ENCODE measurements at places on chromosomes 1 and 21.
A peak's percentile ranks its signal among the peaks of the same experiment; 100 is the strongest.

DNA sequence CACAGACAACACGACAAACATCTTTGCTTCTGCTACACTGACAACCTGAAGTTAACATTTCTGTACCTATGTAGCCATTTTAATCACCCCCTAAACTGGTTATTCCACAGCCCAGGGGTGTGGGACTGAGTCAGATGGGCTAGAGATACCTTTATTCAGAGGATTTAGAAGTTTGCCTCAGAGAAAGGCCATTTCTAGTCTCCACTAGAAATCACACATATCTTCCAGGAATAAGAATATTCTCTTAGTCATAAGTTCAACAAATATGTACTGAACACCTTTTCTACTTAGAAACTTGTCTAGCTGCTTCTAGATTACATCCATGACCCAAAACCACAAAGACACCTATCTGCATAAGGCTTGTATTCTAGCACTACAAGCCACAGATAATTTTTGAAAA is 38.8 kb downstream of the ERG start:
- DNase-seq = no peak

DNA sequence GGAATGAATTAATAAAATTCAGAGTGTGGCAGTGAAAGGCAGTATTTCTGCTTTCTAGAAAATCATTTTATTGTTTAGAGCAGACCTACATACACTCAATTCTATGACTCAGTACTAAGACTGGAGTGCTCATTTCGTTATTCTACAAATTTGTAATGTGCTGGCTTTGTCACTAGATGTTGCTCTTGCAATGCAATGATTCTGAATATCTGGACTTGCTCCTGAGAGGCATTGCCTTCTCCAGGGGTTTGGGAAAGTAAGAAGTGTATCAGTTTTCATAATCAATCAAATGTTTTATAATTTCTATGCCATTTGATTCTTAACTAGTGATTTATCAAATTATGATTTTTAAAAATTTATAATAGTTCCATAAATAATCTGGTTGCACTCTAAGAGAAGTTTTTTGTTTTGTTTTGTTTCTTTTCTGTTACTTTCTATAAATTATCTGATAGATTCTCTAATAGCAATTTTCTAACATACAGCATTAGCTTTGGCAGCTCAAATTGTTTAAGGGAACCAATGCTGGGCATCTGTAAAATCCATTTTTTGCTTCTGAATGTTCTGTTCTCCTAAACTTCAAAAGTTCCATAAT is 280.5 kb upstream of the SGIP1 start:
- DNase-seq = peak; percentile 76

DNA sequence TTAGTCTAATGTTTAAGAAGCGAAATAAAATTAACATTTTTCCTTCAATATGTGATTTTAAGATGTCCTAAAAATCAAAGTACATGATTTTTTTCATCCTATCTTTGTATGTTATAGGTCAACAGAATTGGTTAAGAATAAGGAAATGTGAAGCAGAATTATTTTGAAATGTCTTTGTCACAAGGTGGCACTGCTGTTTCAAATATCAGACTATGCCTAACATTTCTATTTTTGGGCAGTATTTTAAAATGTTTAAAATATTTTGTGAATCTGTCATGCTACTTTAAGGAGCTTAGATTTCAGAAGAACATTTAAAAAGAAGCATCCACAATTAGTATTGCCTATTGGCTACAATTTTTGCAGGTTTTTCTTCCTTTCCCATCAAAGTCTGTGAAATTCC is 38.7 kb downstream of the AMY1C start:
- DNase-seq = no peak

- no peak for DNase-seq
Observed at GRCh38 chr1:108813326-108813725, 43.6 kb downstream of the AKNAD1 start.

GRCh38 chr1:153933955-153934354 is 11.2 kb upstream of the GATAD2B start:
- DNase-seq = no peak

DNA sequence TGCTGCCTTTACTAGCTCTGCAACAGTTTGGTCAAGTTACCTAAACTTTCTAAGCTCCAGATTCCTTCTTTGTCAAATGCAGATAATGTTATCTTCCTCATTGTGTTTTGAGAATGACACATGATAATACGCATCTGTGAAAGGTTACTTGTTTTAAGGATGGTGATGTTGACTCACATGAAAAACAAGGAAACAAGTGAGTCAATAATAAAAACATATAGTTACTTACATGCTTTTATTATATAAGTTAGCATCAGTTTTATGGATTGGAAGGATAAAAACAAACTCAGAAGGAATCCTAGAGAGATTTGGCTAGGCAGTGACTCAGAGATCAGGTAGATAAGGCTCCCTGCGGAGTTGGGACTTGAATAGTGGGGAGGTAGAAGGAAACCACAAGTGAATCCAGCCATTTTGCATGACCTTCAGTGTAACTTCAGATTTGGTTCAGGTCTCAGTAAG is 144.6 kb downstream of the LMO4 start:
- no peak for DNase-seq

DNA sequence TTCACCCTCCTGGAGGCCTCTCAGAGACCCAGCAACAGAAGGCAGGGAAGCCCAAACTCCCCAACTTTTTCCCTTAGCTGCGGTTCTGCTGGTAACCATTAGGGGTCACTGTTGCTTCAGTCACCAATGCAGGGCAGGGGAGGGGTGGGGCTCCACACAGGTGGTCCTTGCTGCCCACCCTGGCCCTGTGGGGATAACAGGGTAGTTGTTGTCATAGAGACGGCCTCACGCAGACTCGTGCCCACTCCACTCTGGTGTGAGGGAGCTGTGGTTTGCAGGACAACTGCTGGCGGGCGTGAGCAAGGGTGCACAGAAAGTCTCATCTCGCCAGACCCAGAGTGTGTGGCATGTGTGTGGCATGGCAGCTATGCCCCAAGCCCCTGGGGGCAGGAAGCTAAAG is 19.9 kb downstream of the INSRR start:
- peak; percentile 65 for DNase-seq

DNA sequence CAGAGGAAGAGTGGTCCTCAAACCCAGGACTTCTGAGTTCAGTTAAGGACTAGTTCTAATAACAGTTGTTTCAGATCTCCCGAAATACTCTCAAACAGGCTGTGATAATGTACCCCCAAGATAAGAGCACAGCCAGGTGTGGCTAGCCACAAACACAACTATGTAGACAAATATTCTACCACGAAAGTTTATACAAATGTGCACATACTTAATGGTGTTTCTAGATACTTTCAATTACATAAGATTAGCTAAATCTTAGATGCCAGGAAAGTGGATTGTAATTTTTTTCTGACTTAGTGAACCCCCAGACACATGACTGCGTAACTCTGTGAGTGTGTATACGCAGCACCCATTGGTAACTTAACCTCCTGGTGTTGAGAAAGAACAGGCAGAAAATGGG is 270.0 kb downstream of the USP25 start:
- DNase-seq = no peak

DNA sequence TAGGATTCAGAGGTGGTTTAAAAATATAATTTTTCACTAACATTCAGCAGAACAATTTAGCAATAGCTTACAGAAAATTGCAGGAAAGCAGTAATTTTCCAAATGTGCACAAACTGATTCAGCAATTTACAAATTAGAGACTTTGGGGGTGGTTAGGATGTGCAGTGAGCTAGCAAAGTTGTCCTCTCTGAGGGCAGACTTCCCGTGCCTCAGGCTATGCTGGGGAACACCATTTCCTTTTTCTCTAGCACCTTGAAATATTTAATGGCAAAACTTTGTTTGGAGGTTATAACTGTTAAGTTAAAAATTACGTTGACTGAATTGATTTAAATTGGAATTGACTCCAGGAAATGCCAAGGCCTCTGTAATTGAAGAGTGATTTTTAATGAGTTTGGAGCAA is 258.9 kb downstream of the PTBP2 start:
- DNase-seq = no peak

DNA sequence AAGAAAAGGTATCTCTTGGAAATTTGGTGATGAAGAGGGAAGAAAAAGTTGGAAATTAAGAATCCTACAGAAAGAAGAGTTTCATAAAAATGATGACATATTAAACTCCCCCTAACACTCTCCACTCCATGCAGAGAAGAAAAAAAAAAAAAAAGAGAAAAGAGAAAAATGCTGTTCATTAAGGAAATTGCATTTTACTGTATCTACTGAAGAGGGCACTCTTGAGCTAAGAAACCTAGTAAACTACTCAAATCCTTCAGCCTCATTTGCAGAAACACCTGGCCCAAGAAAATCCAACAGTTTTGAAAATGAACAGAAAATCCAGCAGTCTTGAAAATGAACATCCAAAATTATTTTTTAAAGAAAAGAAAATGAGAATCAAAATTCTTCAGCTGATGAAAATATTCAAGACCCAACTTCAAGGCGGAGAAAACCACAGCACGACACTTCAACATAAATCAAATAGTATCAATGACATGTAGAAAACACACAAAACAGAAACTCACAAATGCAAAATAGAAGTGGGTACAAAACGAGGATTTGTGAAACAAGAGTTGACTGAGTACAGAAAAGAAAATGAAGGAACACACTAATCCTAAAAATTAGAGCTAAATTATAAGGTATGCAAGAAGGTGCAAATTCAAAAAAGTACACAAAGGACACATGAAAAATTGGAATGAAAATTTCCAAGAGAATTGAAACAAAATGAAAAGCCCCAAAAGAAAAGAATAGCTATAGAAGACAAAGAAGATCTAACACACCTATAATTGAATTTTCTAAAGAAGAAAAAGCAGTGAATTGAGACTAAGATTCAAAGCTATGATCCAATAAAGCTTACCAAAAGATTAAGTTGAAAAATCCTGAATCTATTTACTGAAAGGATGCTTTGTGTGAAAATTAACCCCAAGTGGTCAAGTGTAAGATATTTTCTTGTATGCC is 73.2 kb upstream of the DNAJC6 start:
- DNase-seq = peak; percentile 47

DNA sequence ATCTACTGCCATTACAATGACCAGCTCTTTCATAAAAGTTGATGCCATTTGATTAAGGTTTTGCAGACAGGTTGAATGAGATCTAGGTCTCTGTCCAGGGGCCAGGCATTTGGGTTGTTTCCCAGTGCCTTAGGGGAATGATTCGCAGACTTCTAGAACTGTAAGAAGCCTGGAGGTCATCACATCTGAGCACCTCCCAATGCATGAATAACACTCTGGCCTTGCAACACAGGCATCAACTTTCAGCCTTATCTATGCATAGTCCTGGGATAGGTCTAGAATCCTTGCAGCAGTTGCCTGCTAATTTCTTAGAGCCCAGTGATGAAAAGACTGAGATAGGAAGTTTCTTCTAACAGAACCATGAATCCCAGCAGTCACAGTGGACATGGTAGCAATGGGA is 44.8 kb upstream of the KCND3 start:
- DNase-seq = no peak

DNA sequence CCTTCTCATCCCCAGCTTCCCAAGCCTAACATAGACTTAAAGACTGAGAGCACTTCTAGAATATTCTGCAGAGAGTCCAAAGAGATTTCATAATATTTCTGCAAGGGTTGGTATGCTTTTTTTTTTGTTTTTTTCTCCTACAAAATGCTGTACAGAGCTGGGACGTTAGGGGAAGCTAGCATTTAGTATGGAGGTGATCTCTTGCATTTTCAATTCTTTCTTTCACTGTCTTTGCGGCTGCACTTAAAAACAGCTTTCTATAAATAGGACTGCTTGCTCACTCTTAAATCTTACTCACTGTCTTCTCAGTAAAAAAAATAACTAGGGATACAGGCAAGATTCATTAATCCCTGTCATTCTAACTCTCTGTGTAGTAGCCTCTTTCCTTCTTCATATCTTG is 7.4 kb downstream of the DSCAM start:
- no peak for DNase-seq

DNA sequence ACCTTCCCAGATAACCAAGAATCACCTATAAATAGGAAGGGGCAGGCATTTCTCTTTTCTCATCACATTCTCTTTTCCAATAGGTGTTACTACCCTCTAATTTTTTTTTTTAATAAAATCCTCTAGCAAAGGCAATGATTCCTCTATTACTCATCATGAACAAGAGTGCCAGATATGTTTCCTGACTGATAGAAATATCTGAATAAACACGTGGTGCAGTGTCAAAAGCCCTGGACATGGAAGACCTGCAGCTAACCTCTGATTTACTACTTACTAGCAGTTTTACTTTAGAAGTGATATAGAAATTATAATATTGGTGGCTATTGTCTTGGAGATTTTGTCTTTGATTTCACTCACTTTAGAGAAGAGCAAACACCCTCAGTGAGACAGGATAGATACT is 194.6 kb upstream of the SAMSN1 start:
- DNase-seq = no peak

DNA sequence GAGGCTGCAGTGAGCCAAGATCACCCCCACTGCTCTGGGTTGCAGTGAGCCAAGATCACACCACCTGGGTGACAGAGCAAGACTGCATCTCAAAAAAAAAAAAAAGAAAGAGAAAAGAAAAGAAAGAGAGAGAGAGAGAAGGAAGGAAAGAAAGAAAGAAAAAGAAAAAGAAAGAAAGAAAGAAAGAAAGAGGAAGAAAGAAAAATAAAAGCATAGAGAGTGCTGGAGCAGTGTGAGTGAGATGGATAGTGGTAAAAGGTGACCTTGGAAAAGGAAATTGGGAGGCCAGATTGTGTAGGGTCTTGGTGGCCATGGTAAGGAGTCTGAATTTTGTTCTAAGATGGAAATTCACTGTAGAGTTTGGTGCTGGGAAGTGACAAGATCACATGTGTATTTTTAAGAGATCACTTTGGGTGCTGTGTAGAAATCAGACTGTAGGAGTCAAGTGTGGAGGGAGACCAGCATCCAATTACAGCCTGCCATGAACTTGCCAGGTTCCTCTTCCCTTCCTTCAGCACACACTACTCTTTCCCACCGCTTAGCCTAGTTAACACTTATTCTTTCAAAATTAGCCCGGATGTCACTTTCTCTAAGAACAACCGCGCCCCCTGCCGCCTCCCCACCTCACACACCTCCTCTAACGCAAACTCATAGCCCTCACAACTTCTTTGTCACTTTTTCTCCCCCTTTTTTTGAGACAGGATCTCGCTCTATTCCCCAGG is 17.9 kb downstream of the MTX1 start:
- DNase-seq = peak; percentile 85

GRCh38 chr1:164589961-164590507 is 31.1 kb downstream of the PBX1 start:
- no peak for DNase-seq

DNA sequence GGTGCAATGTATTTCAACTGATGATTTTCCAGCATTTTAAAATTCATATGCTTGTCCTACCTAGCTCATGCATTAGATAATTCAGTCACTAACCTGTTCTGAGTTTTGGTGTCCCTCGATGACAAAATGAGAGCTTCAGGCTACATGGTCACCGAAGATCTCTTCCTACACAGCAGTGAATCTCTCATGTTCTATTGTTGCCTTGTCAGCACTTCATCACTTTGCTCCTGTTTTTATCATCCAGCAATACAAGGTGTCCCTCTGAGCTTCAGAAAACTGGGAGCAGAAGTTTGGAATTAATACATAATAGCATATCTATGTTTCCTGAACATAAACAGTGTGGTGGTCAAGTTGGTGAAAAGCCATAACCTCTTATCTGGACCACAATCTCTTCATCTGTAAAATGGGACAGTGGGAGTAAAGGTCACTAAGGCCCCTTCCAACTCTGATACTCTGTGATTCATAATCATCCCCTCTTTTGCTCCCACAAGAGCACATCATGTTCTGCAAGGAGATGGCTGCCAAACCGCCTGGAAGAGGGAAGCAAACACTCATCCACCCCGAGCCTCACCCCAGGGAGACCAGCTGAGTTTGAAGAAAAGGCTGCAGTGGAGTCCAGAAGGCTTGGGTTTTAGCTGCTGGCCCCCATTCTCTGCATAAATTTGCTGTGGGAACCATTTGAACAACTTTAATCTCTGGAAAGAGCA is 137.9 kb upstream of the F3 start:
- DNase-seq = no peak

GRCh38 chr1:230976360-230976759 is 2.3 kb downstream of the TTC13 start:
- no peak for DNase-seq

All from inflammatory macrophage treated with lipopolysaccharide for 1 hour (primary cell).